Fibroblast of skin of back (primary cell): ENCODE measurements at places on chromosomes 11 and 22.
A peak's percentile ranks its signal among the peaks of the same experiment; 100 is the strongest.

GRCh38 chr11:71310184-71310583 lies 57.8 kb upstream of the SHANK2 start:
- DNase-seq = no peak

DNA sequence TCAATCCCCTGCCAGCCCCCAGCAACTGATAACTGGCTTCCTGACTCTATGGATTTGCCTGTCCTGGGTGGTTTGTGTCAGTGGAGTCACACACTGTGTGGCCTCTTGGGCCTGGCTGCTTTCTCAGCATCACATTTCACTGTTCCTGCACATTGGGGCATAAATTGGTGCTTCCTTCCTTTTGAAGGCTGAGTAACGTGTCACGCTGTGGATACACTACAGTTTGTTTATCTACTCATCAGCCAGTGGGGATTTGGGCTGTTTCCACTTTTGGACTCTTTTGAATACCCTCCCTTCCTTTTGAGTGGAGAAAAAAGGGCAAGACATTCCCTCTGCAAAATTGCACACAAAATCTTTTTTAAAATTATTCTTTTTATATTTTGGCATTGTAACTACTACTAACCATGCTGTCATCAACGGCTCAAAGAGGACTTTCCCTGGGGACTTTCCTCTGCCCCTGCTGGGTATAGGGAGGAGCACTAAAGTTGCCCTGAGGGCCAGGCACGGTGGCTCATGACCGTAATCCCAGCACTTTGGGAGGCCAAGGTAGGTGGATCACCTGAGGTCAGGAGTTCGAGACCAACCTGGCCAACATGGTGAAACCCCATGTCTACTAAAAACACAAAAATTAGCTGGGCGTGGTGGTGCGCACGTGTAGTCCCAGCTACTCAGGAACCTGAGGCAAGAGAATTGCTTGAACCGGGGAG lies 7.8 kb upstream of the CELSR1 start:
- peak; percentile 38 for DNase-seq

DNA sequence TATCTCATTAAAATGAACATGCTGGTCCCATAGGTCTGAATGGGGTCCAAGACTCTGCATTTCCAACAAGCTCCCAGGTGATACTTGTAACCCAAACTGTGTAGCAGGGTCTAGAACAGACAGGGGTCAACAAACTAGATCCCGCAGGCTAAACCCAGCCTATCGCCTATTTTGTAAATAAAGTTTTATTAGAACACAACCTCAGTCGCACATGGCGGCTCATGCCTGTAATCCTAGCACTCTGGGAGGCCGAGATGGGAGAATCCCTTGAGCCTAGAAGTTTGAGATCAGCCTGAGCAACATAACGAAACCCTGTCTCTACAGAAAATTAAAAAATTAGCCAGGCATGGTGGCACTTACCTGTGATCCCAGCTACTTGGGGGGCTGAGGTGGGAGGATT lies 42.3 kb upstream of the HMGXB4 start:
- no peak for DNase-seq

DNA sequence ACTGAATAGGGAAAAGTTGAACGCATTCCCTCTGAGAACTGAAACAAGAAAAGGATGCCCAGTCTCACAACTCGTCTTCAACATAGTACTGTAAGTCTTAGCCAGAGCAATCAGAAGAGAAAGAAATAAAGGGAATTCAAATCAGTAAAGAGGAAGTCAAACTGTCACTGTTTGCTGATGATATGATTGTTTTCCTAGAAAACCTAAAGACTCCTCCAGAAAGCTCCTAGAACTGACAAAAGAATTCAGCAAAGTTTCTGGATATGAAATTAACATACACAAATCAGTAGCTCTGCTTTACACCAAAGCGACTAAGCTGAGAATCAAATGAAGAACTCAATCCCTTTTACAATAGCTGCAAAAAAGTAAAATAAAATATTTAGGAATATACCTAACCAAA lies 471.2 kb upstream of the CNTN5 start:
- DNase-seq = no peak

DNA sequence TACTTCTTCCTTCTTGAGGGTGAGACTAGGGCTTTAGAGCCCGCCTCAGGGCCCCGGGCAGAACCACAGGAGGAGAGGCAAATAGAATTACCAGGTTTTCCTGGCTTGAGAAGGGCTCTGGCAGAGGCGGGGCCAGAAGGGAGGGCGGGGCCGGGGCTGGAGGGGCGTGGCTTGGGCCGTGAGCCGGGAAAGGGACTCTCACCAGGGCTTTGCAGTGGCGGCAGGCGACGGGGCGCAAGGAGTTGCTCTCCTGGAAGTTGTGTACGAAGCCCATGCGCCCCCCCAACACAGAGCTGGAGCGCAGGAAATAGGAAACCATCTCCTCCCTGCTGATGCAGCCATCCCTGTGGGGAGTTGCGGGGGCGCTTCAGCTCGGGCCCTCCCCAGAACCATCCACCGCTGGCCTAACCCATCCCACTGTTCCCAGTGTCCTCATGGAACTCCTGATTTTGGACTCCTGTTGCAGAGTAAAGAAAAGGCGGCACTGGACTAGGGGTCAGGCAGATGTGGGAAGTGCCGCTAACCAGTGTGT lies 6.9 kb upstream of the NRXN2 start:
- DNase-seq = no peak

- no peak for DNase-seq
These were observed 14.8 kb downstream of the CHKA start for GRCh38 chr11:68106165-68106940.

- peak; percentile 67 for DNase-seq
These were observed 3.9 kb upstream of the RNF215 start for GRCh38 chr22:30390974-30391691.

DNA sequence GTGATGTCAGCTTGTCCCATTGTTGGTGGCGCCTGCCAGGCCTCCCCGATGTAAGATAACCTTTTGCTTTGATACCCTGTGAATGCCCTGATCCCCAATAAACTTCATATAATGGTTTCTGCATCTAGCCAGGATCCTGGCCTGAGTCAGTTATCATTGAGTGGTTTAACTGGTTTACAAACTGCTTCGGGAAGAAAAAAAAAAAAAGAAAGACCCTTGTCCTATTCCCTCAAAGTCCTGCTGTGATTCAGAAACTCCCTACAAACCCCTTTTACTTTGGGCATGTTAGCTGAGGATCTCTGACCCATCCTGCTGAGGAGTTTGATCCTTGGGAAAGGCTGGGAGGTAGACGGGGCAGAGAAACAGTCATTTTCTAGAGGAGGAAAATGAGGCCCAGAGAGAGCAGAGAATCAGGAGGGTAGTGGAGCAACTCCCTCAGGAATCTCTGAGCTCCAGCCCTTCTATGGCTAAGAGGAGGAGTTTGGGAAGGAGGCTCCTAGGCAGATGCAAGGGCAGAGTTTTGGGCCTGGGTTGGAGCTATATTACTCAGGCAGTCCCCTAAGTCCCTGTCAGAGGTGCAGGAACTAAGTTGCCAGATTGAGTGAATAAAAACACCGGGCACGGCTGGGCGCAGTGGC lies 5.4 kb upstream of the CYB5R3 start:
- no peak for DNase-seq

- no peak for DNase-seq
These were observed 21.2 kb upstream of the CLMP start for GRCh38 chr11:123216249-123216648.

DNA sequence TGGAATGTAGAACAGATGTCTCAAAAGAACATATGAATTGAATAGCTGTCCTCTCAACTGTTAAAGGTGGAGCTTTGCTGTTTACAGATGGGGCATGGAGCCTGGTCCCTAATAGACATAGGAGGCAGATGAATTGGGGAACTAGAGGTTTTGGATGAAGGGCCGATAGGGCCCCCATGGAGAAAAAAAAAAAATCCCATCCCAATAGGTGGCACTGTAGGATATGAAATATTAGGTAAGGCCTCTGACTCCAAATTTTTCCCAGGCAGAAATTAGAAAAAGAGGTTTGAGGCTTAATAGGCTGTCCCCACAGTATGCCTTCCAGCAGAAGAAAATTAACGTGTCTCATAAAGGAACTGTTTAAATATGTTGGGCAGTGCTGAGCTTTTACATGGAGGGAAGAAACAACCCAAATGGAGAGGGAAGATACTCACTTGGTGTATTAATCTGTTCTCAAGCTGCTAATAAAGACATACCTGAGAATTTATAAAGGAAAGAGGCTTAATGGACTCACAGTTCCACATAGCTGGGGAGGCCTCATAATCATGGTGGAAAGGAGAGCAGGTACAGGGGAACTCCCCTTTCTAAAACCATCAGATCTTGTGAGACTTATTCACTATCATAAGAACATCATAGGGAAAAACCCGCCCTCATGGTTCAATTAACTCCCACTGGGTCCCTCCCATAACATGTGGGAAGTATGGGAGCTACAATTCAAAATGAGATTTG lies 30.1 kb upstream of the TMEM45B start:
- peak; percentile 11 for DNase-seq

- no peak for DNase-seq
These were observed 65.6 kb downstream of the THAP12 start for GRCh38 chr11:76315182-76315853.

GRCh38 chr11:112260490-112260889 lies at the start of gene PLET1:
TSS of gene PLET1 (minus strand) at chr11:112260860. CDS start at chr11:112260589, 271 bp downstream.
- DNase-seq = no peak

- no peak for DNase-seq
These were observed 26.7 kb downstream of the ANKRD42 start for GRCh38 chr11:83220260-83220659.

- no peak for DNase-seq
These were observed 47.8 kb downstream of the ABTB2 start for GRCh38 chr11:34309965-34310364.

DNA sequence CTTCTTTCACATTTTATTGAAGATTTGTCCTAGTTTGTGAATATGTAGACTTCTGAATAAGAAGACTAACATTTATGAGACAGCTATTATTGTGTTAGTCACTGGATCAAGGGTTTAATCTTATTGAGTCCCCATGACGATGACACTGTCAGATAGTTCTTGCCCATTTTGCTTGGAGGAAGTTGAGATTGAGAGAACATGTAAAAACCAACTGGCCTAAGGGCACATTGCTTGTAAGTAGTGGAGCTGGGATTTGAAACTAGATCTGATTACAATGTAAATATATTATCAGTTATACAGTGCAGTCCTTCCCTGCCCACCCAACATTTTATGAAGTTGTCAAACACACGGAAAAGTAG lies 134.7 kb downstream of the HIPK3 start:
- no peak for DNase-seq

DNA sequence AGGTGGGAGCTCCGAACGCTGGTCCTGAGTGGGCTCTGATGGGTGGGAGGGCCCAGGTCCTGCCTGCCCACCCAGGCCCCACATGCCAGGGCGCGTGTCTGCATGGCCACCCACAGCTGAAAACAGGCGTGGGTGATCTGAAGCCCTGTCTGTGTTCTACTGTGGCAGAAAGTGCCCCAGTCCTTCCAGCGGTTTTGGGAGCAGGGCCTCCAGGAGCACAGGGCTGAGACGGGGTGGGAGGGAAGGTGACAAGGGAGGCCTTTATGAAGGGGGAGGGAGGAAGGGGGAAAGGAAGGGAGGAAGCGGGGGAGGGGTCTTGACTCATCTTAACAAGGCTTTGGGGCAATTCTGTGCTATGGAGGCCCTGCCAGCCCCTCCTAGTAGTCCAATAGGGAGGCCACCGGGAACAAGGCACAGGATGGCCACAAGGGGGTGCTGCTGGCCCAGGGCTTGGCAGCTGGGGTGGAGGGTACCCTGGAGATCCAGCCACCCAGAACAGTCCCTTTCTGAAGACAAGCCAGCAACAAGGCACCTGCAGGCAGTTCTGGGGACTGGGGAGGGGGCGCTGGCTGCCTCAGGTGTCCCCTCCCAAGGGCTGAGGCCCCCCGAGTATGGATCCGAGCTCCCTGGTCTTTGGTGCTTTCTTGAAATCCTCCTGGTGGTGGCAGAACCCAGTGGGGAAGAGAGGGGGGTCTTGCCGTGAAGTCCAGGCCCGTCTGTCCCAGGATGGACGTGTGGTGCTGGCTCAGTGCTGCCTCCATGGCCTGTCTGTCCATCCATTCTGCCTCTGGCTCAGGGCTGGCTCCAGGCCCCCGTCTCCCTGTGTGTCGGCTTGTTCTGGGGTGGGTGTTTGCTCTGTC lies 6.3 kb upstream of the FADS3 start:
- DNase-seq = peak; percentile 61

- peak; percentile 17 for DNase-seq
These were observed 7.8 kb upstream of the TMEM216 start for GRCh38 chr11:61384271-61385242.

- no peak for DNase-seq
These were observed 3.1 kb downstream of the MAPK8IP2 start for GRCh38 chr22:50603511-50604255.

DNA sequence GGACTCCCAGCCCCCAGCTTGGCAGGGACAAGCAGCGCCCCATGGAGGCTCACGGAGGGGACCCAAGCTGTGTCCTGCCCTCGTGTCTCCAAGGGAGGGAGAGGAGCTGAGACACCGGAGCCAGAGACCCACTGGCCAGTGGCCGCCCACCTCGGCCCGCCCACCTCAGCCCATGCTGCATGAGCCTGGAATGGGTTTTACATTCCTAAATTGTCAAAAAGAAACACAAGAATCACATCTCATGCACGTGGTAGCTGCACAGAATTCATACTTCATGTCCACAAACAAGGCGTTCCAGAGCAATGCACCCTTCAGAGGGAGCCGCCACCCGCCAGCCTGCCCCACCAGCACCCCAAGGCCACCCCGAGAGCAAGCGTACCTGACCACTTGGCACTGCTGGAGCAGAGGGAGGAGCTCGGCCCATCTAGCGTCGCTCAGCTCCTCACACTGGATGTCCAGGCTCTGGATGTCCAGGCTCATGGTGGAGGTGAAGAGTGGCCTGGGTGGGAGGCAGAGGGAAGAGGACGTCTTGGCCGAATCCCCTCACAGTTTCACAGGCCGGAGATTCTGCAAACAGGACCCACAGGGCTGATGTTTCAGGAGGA lies 5.3 kb downstream of the RNH1 start:
- DNase-seq = no peak

DNA sequence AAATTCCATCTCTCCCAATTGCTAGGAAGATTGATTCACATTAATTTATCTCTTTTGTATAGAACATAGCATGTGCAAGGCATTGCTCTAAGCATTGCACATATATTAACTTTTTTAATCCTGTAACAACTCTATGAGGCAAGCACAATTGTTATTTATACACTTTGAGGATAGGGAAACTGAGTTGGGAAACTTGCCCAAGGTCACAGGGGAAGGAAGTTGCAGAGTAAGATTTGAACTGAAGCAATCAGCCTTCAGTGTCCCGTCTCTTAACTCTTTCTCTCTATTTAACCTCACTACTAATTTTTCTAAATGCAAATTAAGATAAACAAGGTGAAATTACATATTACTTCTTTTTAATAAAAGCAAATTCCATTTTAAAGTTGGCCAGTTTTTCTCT lies 22.2 kb downstream of the OR56B4 start:
- no peak for DNase-seq
